ENCODE measurements at places on chromosomes 4 and X.

- no peak for DNase-seq
Measured at GRCh38 chr4:14289708-14290107, 662.2 kb upstream of the BOD1L1 start.

- no peak for DNase-seq
Measured at GRCh38 chr4:73391774-73392173, 12.3 kb upstream of the ALB start.

- no peak for DNase-seq
Measured at GRCh38 chrX:13123247-13123856, 78.9 kb upstream of the FAM9C start.

DNA sequence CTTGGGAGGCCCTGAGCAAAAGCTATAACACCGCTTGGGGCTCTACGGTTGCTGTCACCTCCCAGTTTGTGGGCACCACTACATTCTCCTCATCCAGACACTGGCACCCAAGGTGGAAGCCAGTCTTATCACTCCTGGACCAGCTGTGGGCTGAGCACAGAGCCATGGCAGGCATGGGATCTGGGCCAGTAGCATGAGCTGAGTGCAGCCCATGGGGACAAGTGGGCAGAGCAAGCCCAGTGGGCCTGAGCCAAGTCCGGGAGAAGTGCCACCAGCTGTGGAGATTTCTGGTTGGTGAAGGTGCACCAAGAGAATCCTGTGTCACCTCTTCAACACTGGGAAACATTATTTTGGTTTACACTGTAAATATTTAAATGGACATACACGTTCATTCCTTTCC, 1013.0 kb downstream of the TECRL start:
- no peak for DNase-seq

DNA sequence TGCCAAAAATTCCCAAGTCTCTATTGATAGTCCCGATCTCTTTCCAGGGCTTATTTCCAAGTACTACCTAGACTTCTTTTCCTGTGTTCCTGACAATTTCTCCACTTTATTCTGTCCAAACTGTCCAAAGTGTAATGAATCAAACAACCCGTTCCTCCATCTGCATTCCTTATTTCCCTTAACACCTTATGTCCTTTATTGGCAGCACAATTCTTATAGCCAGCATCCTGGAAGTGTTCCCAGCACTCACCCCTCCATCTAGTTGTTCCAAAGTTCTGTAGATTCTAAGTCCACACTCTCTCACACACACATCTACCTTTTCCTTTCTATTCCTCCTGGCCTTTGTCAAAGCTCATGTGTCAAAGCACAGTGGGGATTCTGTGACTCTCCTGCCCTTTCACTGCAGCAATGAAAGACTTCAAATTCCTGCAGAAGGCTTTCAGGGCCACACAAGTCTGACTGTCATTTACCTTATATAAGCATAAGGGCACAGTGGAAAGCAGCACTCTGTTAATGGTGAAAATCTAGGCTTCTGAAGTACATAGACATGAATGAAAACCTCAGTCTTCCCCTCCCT, 22.1 kb downstream of the LIMCH1 start:
- no peak for DNase-seq

- no peak for DNase-seq
Measured at GRCh38 chr4:184534511-184535391, 60.4 kb upstream of the IRF2 start.

DNA sequence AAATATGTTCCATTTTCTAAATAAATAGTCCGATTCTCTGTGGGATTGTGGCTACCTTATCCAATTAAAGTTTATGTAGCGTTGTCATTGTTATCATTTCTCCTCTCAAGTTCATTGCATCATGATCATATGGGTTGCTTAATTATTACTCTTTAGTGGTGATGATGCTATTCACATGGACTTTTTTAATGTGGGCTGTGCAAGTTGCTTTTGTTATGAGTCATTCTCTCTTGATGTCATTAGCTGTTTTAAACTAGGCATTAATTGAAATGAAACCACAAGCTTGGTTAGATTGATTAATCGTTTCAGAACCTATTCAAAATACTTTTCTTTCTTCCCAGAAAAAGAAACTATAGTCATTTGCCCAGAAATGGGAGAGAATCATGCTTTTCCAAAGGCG, 38.2 kb downstream of the NHS start:
- DNase-seq = no peak

- no peak for DNase-seq
Measured at GRCh38 chr4:122666527-122667245, 45.8 kb upstream of the IL21 start.

GRCh38 chr4:73432169-73433000, 3.6 kb upstream of the AFP start:
- DNase-seq = no peak

- no peak for DNase-seq
Measured at GRCh38 chr4:62618042-62618441, 1417.9 kb downstream of the ADGRL3 start.

GRCh38 chrX:10231461-10231860, 74.7 kb downstream of the CLCN4 start:
- DNase-seq = no peak

DNA sequence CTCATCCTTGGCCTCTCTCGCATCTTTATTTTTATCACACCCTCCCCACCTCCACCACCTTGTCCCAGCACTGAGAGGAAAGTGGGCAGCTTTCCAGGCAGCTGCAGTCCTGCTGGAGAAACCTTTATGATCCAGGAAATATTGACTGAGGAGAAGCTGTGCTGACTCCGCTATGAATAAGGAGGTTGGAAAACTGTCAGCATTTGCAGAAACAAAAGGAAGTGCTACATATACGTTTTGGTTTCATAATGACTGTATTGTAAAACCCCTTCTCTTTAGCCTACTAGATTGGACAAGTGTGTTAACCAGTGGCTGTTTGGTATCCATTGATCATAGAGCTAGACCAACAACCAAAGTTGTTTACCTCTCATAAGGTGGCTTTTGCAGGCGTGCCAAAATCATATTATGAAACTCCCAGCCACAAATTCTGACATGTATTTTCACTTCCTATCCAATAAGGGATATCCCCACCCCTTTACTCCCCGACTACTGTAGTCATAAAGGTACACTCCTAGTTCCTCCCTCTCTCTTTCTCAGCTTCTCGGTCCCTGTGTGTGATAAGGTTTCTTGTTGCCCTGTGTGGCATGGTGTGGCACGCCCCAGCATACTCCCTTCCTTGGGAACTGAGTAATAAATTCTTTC, 88.4 kb downstream of the GPR143 start:
- DNase-seq = no peak

DNA sequence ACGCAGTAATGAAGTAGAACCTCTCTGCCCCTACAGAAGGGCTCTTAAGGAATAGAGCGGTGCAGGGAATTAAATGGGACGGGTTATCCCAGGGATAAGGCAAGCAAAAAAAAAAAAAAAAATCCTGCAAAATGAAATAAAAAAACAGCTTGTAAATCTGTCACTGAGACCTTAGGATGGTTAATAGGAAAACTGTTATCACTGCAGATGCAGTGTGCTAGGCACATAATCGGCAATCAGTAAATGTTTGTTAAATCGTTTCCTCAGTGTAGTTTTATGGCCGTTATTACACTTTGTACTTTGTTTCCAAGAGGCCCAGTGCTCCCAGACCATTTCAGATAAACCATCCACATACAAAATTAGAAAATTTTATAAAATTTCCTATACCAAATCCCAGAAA, 1.0 kb downstream of the HNRNPH2 start:
- DNase-seq = no peak

DNA sequence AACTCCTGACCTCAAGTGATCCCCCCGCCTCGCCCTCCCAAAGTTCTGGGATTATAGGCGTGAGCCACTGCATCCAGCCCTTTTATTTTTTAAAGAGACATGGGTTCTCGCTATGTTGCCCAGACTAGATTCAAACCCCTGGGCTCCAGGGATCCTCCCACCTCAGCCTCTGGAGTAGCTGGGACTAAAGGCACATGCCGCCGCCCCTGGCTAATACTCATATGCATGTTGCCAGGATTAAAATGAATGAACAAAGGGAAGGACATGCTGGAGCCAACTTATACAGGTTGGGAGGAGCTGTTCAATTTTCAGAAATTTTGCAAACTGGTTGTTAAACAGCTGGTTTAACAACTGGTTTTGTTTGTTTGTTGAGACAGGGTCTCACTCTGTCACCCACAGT, 1.4 kb upstream of the FTSJ1 start:
- DNase-seq = no peak

DNA sequence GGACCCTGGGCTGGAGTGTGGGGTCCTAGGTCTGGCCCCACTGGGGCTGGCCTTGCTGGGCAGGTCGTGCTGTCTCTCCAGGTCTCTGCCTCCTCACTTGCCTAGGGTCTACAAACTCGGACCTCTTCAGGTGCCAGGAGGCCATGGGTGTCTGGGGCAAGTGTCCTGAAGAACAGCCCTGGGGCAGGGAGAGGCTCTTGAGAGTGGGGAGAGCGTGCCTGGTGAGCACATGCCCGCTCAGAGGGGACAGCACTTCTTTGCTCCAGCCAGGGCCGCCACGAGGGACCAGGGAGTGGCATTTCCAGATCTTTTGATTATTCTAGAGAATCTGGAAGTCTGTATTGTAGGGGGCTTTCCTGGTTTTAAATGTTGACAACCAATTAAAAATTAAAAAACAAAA, 63.7 kb downstream of the SORCS2 start:
- no peak for DNase-seq

DNA sequence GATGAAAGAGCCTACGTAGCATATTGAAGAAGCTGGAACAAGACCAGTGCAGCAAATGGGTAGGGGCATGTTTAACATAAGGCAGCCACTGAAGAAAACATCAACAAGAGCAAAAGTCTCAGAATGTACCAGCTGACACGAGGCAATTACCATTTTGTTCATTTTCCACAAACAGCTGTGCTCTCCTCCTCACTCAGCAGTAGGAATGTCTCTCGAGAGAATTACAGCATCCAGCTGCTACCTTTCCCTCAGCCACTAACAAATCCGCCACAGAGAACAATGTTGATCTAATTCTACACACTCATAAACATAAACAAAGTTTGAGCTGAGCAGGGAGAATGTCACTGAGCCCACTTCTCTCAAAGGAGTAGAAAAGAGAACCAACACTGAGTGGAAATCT, 68.0 kb downstream of the OPHN1 start:
- DNase-seq = no peak

- no peak for DNase-seq
Measured at GRCh38 chr4:147984065-147984777, 252.3 kb downstream of the ARHGAP10 start.

GRCh38 chr4:17788956-17789355, 7.5 kb upstream of the FAM184B start:
- no peak for DNase-seq

GRCh38 chr4:45283352-45283751, 557.0 kb upstream of the GNPDA2 start:
- no peak for DNase-seq

GRCh38 chr4:72842323-72842722, 227.2 kb downstream of the COX18 start:
- no peak for DNase-seq

DNA sequence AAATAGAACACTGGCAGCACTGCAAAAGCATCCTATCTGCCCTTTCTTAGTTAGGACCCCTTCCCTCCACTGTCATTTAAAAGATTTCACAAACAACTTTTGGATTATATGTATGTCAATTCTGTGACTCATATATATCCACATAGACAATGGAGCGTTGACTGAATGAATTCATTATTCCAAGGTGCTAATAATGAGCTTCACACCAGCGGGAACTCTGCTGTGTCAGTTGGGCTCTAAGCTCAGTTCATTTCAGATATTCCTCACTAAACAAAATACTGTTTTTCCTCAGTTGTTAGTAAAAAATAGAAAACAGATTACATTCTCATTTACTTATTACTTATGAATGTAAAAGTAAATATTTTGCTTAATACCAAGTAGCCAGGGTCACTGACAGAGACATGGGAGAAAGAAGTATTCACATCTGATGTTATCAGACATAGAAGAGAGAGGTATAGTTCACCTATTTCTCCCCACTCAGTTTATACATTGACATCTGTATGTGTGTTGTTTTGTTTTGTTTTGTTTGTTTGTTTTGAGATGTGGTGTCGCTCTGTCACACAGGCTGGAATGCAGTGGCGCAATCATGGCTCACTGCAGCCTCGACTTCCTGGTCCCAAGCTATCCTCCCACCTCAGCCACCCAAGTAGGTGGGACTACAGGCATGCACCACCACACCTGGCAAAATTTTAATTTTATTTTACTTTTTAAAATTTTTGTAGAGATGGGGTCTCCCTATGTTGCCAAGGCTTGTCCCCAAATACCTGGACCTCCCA, 10.9 kb downstream of the NFKB1 start:
- DNase-seq = no peak

GRCh38 chr4:126441173-126442035, 1126.6 kb downstream of the FAT4 start:
- DNase-seq = no peak

DNA sequence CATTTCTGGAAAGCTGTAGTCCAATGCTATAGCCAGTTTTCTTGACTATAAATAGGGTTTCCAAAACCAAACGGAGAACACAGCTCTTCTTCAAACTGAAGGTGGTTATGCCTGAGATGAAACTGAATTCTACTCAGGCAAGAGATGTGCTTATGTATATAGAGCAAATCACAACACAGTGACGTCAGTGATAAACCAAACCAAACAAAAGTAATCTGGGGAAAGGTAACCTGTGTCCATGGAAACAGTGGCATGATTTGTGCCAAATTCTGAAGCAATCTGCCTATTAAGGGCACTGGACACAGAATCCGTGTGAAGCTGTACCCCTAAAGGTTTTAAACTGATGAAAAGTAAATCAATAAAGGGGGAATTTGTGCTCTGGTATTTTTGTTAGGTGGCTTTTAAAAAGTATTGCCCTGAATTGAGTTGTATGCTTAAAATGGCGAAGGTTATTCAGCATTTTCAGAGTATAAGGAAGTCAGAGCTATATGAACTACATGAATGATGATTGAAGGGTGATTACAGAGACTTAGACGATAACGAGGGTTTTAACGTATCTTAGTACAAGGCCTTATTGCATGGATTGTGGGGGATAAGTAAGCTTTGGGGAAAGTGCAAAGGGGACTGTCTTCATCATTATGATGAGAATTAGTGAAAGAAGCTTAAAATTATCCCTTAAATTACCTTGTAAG, 38.6 kb downstream of the NPY5R start:
- DNase-seq = no peak

GRCh38 chr4:4861390-4862018, 2.0 kb downstream of the MSX1 start:
- no peak for DNase-seq

GRCh38 chrX:118536687-118537461, 41.3 kb downstream of the DOCK11 start:
- no peak for DNase-seq

DNA sequence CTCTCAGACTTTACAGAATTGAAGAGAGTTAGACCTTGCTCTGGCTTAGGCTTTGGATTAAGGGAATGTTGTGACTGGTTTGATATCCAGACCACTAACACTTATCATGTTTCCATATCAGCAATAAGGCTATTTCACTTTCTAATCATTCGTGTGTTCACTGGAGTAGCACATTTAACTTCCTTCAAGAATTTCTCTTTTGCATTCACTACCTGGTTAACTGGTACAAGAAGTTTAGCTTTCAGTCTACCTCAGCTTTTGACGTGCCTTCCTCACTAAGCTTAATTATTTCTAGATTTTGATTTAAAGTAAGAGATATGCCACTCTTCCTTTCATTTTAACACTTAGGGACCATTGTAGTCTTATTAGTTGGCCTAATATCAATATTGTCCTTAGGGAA, 62.6 kb downstream of the CASP6 start:
- no peak for DNase-seq
